ENCODE measurements at places on chromosomes 16 and 17.

DNA sequence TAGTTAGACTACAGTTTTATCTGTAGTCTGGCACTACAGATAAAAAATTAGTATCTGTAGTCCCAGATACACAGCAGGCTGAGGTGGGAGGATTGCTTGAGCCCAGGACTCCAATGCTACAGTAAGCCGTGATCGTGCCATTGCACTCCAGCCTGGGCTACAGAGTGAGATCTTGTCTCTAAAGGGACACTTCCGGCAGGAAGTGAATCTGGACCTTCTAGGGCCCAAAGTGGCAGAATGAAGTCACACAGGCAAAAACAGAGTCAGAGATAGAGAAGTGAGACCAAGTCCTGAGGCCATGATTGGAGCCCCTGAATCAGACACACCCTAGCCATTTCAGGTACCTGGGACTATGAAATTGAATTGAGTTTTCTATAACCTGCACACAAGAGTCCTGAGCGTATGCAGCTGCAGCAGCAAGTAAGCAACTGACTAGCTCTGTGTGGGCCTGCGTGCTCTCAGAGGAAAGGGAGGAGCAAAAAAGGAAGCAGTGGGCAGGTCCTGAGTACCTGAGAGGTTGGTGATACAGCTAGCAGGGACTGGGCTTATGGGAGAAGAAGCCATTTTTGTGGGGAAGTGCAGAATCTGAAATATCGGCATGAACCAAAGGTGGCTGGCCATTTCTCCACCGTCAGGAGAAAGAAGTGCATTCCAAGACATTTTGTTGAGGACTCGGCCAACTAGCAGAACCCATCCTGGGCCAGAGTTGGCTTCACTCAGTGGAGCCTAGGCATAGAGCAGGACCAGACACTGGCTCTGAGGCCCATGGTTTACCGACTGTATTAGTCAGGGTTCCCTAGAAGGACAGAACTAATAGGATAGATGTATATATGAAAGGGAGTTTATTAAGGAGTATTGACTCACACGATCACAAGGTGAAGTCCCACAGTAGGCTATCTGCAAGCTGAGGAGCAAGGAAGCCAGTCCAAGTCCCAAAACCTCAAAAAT is 27.2 kb upstream of the BRD7 start:
- DNase-seq = no peak

DNA sequence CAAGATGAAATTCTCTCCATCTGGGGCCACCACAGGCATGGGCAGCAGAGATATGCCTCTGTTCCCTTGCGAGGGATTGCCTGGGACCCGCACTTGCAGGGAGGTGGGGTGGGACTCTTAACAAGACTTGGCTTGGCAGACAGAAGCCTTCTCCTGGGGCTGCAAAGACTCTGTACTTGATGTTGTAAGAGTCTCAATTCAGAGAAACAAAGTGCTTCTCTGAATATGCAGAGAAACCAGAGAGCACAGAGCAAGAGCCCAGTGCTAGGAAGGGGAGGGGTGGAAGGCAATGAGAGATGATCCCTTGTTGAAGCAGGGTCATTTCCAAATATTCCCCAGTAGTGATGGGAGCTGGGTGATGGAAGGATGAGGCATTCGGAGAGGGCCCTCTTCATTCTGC is 2.2 kb downstream of the MMP28 start:
- DNase-seq = no peak

DNA sequence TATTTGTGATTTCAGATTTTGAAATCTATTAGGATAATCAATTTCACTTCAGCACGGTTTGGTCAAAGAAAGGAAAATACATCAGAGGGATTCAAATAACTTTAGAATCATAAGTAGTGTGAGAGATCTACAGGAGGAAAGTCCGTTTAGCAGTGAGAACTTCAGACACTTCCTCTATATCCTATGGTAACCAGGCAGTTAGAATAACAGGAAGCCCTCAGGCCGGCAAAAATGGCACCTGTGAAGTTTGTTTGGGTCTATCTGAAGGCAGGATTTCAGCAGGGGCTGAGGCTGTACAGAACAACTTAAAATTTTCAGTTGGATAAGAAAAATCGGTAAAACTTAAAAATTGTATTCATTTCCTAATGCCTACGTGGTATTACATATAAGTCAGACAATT is 24.9 kb downstream of the KCNJ16 start:
- no peak for DNase-seq

GRCh38 chr16:81261049-81261648 is 22.7 kb downstream of the BCO1 start:
- DNase-seq = no peak

GRCh38 chr16:1333149-1333812 is at the start of gene BAIAP3:
Gene BAIAP3 (plus strand): TSS chr16:1333645. CDS start chr16:1338550, 4,905 bp downstream.
- no peak for DNase-seq

DNA sequence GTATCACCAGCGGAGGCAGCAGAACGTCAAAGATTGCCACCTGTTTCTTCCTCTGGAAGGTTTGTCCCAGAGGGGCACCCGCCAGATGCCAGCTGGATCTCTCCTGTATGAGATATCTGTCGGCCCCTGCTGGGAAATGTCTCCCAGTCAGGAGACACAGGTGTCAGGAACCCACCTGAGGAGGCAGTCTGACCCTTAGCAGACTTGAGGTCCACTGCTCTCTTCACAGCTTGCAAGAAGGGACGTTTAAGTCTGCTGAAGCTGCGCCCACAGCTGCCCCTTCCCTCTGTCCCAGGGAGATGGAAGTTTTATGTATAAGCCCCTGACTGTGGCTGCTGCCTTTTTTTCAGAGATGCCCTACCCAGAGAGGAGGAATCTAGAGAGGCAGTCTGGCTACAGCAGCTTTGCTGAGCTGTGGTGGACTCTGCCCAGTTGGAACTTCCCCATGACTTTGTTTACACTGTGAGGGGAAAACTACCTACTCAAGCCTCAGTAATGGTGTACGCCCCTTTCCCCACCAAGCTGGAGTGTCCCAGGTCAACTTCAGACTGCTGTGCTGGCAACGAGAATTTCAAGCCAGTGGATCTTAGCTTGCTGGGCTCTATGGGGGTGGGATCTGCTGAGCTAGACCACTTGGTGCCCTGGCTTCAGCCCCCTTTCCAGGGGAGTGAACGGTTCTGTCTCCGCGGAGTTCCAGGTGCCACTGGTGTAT is 92.9 kb downstream of the PHKB start:
- DNase-seq = no peak

DNA sequence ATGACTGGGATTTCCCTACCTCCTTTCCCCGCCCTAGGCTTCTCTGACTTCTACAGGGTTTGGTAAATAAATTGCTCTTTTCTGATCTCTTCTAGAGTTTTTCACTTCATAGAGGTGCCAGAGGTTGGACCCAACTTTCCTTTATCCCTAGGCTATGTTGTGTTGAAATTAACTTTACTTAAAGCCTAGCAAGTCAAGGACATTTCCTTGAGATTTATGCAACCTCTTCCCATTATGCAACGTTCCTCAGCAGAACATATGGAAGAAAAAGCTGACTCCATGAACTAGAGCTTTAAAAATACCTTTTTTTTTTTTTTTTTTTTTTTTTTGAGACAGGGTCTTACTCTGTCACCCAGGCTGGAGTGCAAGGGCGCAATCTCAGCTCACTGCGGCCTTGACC is 15.5 kb downstream of the MPO start:
- no peak for DNase-seq

GRCh38 chr17:75339971-75340370 is 50.7 kb upstream of the SLC25A19 start:
- no peak for DNase-seq

All from AG04450 (cell line).